Endodermal cell (in vitro differentiated cells): ENCODE measurements at places on chromosomes 16 and 17. TPM values are rescaled to one million over a fixed set of nuclear protein-coding genes. Genes with fewer than 3 reads are reported as not detected.

Gene KRTAP3-2
- not detected in 3 replicates for total RNA-seq

Gene C17orf107
- total RNA-seq: 0.77 to 1.4 TPM (median 0.82 TPM) in 3 replicates

Gene RTN4RL1
- 18.2 to 22.8 TPM (median 18.2 TPM) in 3 replicates for total RNA-seq

Gene HBZ
- not detected in 3 replicates for total RNA-seq

Gene RAB26
- 4.9 and 5.4 TPM in 2 replicates for total RNA-seq

Gene SLC52A1
- 0.07 TPM in 1 of 2 replicates, not detected in the other for total RNA-seq

Gene PNMT
- total RNA-seq: 0.55 TPM in 1 of 3 replicates, not detected in the others

Gene ITGB4
- 3.4 to 8.2 TPM (median 5.1 TPM) in 3 replicates for total RNA-seq

Gene SLFN14
- total RNA-seq: not detected in 2 replicates

Gene ZDHHC1
- total RNA-seq: 7.3 and 8.4 TPM in 2 replicates

Gene ACSM2A
- not detected in 3 replicates for total RNA-seq

Gene KRT27
- total RNA-seq: not detected in 2 replicates

Gene BEAN1
- total RNA-seq: 0.42 TPM in 1 of 3 replicates, not detected in the others

Gene KRTAP4-4
- total RNA-seq: not detected in 3 replicates

Gene MSLN
- total RNA-seq: 0.72 to 1.0 TPM (median 0.86 TPM) in 3 replicates

Gene RAB11FIP4
- 39.0 to 62.2 TPM (median 60.0 TPM) in 3 replicates for total RNA-seq

Gene HP
- 9.5 and 10.8 TPM in 2 replicates for total RNA-seq

Gene FBF1
- total RNA-seq: 19.6 and 25.9 TPM in 2 replicates

Gene ETV4
- total RNA-seq: 42.1 to 52.8 TPM (median 51.1 TPM) in 3 replicates

Gene MYOCD
- total RNA-seq: 11.8 and 12.7 TPM in 2 replicates

Gene TMEM114
- not detected in 3 replicates for total RNA-seq

Gene PLSCR3
- 21.0 and 26.1 TPM in 2 replicates for total RNA-seq
